ENCODE measurements at places on chromosomes 4 and X. TPM values are rescaled to one million over a fixed set of nuclear protein-coding genes. Genes with fewer than 3 reads are reported as not detected.
A peak's percentile ranks its signal among the peaks of the same experiment; 100 is the strongest.

DNA sequence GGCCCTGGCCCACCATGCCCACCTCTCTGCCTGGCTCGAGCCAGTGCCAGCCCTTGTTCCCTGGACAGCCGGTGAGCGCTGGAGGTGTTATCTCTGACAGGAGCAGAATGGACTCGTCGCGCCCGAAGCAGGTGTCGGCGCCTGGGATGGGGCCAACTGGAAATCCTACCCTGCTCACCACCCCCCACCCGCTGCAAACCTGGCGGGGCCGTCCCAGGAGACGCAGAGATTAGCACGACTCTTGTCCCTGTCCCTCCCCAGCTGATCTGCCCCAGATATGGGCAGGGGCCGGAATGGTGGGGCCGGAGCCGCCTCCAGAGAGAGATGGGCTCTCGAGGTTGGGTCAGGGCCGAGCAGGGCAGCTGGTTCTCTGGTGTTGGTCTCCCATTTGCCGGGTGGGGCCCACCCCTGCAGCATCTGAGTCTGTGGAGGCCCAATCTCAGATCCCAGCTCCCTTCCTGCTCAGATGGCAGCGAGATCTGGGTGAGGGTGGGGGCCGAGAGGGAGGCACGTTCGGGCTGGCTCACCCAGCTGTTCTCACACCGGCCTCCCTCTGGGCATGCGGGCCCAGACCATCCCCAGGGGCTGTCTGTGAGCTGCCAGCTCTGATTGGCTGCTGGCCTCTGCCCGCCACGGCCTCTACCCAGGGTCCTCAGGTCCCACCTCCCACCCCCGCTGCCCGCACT is 20.1 kb upstream of the FGFR3 start:
- no peak for DNase-seq

DNA sequence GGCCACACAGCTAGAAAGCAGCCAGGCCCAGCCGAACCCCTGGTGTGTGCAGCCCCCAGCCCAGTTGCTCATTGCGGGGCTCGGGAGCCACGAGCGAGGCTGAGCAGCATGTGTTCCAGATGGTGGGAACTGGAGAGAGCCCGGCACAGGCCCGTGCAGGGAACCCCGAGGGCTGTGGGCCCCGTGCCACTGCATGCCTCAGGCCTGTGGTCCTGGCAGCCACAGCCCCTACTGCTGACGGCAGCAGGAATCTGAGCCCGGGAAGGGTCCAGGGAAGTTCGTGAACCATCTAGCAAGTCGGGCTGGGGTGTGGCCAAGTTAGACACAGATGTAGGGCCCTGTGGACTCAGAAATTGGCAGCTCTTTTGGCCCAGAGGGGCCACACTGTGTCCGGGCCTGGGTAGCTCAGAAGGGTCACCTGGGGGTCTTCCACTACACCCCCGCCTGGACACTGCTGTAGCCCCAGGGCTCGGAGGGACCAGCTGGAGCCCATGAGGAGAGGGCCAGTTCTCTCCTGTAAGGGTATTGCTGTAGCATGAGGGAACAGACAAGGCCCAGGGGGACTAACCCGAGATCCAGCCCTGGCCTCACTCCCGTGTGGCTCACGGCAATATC is 12.1 kb downstream of the HTRA3 start:
- DNase-seq, result peak; percentile 93

DNA sequence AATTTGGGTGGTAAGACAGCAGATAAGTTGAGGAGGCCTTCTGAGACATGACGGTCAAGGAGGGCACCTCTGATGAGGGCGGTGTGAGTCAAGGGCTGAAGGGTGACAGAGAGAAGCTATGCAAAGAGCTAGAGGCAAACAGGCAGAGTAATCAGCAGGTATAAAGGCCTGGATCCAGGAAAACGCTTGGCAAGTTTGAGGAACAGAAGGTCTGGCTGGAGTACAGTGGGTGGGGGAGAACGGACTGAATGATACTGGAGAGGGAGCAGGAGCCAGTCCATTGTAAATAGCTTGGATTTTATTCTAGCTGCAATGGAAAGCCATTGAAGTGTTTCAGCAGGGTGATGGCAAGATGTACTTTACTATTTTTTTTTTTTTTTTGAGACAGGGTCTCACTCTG is 39.3 kb downstream of the RAB33B start:
- DNase-seq, result no peak

DIPK2B gene
- 0.16 TPM for total RNA-seq
